ENCODE measurements at places on chromosomes 2 and 18.

DNA sequence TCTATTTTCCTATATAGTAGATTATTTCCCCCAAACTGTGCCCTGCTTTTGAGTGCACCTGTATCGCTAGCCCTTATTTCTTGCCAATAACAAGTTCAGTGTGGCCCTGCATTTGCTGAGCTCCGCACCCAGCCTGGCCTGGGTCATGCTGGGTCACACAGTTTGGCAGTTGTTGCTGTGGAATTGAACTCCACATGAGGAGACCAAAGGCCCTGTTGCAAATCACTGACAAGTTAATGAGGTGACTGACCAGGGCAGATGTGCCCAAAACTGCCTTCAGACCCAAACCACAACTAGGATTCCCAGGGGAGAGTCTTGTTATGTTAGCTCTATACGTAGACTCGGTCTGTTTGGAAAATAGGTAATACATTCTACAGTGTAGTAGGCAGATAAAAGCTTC is 31.0 kb downstream of the COL4A4 start:
- peak; percentile 64 for DNase-seq

GRCh38 chr2:166156985-166157490 is 29.2 kb upstream of the SCN1A start:
- DNase-seq: no peak

GRCh38 chr18:34509879-34510586 is 200.1 kb upstream of the DTNA start:
- DNase-seq: no peak

- DNase-seq: peak; percentile 25
Observed at GRCh38 chr2:241862775-241863535, 4.3 kb upstream of the PDCD1 start.

Data from psoas muscle (tissue), 8 donors.